ENCODE measurements at places on chromosomes 3 and 15. TPM values are rescaled to one million over a fixed set of nuclear protein-coding genes. Genes with fewer than 3 reads are reported as not detected.

NAA50 gene
- 208 TPM for total RNA-seq

SPTBN5 gene
- total RNA-seq = not detected

PLAAT1 gene
- 5.0 TPM for total RNA-seq

BFSP2 gene
- total RNA-seq = not detected

ITIH1 gene
- not detected for total RNA-seq

TM4SF18 gene
- not detected for total RNA-seq

RPUSD3 gene
- 50.2 TPM for total RNA-seq

COL8A1 gene
- total RNA-seq = not detected

CCK gene
- 1.1 TPM for total RNA-seq

NR2E3 gene
- 0.28 TPM for total RNA-seq

DNA sequence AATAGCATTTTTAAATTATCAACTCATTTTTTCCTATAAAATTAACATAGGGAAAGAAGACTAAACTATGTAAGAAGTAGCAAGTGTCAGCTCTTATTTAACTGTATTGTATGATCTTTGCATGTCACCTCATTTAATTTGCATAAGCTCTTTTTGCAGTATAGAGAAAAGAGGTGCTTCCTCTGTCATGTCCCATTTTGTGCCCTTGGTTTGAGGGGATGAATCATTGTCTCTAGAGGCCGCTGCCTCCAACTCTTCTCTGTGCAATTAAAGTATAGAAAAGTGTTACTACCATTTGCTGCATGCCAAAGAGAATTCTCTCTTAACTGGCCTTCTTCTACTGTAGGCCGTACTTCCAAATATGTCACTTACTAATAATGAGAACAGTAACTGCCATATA is 93.4 kb downstream of the LRRC28 start:
- no peak for DNase-seq

DNA sequence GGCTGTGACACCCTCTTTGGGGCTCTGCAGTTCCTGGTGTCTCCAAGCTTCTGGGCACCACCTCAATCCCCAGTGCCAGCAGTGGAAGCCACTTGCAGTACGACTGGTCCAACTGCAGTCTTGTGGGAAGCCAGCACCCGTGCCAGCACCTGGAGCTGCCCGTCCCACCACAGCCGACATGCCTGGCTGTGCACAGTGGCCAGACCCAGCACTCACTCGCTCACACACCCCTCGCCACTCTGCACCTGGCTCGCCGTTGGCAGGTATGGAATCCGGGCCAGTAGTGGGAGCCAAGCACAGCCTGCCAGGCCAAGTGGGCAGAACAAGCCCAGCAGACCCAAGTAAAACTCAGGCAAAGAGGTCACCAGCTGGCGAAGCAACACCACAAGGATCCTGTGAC is 64.1 kb upstream of the IMPG2 start:
- no peak for DNase-seq

- DNase-seq = no peak
Measured at GRCh38 chr15:58217460-58217859, 79.3 kb downstream of the AQP9 start.

DNA sequence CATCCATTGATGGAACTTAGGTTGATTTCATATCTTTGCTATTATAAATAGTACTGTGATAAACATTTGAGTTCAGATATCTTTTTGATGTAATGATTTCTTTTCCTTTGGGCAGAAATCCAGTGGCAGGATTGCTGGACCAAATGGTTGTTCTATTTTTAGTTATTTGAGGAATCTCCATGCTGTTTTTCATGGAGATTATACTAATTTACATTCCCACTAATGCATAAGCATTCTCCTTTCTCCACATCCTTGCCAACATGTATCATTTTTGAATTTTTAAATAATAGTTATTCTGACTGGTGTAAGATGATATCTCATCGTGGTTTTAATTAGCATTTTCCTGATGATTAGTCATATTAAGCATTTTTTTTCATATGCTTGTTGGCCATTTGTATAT is 144.0 kb upstream of the SUCLG2 start:
- DNase-seq = no peak

GRCh38 chr3:14434126-14434497 is 31.7 kb downstream of the SLC6A6 start:
- DNase-seq = no peak

- no peak for DNase-seq
Measured at GRCh38 chr3:89946884-89947283, 839.5 kb downstream of the EPHA3 start.

Data from neural progenitor cell (in vitro differentiated cells).